ENCODE measurements at places on chromosomes 7 and 10.

- H3K27me3 ChIP-seq: peaks cover 16% of the 10 kb centered on the region
- H3K36me3 ChIP-seq: no peaks in the 10 kb centered on the region
- DNase-seq: peak; percentile 29
Observed at GRCh38 chr10:130742941-130743675, 568.4 kb downstream of the TCERG1L start.

GRCh38 chr10:83037653-83038052, 1101.7 kb upstream of the GHITM start:
- H3K4me3 ChIP-seq: no peak overlapping the region
- no peak overlapping the region for H3K27ac ChIP-seq
- no peak for DNase-seq
- no peaks in the 10 kb centered on the region for H3K4me1 ChIP-seq

GRCh38 chr10:121165276-121165675, 314.1 kb downstream of the WDR11 start:
- H3K4me1 ChIP-seq: peaks cover 21% of the 10 kb centered on the region
- H3K36me3 ChIP-seq: no peaks in the 10 kb centered on the region
- no peaks in the 10 kb centered on the region for H3K27me3 ChIP-seq
- H3K27ac ChIP-seq: no peak overlapping the region

DNA sequence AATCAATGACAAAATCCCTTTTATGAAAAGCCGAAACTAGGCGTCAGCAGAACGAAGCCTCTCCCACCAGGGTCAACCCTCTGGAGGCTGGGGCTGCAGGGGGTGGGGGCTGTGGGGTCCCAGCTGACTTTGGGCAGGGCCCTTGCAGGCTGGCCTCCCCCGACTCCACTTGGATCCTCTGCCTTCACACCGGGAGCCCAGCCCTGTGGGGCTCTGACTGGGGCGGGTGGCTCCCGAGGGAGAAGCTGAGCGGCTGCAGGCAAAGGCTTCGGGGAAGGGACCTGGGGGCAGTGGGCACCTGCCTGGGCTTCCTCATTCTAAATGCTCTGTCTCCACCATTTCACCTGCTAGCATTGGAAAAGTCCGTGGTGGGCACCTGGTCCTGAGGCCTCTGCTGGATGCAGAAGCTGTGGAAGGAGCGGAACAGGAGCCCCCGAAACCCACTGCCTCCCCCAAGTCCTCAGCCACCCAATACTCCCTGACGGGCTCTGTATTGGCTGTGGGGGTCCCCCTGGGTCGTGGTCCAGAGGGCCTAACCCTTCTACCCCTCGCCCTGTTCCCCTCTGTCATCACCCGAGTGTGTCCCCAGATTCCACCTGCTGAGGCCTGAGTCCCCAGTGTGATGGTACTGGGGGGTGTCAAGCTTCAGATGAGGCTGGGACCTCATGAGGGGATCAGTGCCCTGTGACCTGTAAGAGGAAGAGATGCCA, 108.6 kb downstream of the DNAJB6 start:
- no peak overlapping the region for H3K27ac ChIP-seq
- DNase-seq: peak; percentile 68
- no peaks in the 10 kb centered on the region for H3K4me1 ChIP-seq
- no peaks in the 10 kb centered on the region for H3K36me3 ChIP-seq

GRCh38 chr10:30553626-30554439, 75.7 kb downstream of the LYZL2 start:
- peak overlapping the region; percentile 26 for H3K4me3 ChIP-seq
- no peaks in the 10 kb centered on the region for H3K27me3 ChIP-seq
- peak; percentile 88 for DNase-seq
- H3K27ac ChIP-seq: peak overlapping the region; percentile 90
- peaks cover 7% of the 10 kb centered on the region for H3K4me1 ChIP-seq
- no peaks in the 10 kb centered on the region for H3K36me3 ChIP-seq

- no peak overlapping the region for H3K4me3 ChIP-seq
- no peaks in the 10 kb centered on the region for H3K4me1 ChIP-seq
- H3K27me3 ChIP-seq: no peaks in the 10 kb centered on the region
- no peaks in the 10 kb centered on the region for H3K36me3 ChIP-seq
- DNase-seq: no peak
- no peak overlapping the region for H3K27ac ChIP-seq
Observed at GRCh38 chr7:8913682-8914081, 480.3 kb downstream of the NXPH1 start.

DNA sequence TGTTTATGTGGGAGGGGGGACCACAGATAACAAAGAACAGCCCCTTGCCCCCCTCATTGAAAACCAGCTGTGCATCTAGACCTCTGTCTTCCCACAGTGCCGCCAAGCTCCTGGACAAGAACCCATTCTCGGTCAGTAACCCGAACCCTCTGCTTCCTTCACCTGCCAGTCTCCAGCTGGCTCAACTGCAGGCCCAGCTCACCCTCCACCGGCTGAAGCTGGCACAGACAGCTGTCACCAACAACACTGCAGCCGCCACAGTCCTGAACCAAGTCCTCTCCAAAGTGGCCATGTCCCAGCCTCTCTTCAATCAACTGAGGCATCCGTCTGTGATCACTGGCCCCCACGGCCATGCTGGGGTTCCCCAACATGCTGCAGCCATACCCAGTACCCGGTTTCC, 91.0 kb upstream of the PDCD4 start:
- H3K4me3 ChIP-seq: no peak overlapping the region
- no peaks in the 10 kb centered on the region for H3K36me3 ChIP-seq
- peaks cover 7% of the 10 kb centered on the region for H3K4me1 ChIP-seq
- DNase-seq: no peak
- no peaks in the 10 kb centered on the region for H3K27me3 ChIP-seq

- no peak for DNase-seq
- no peaks in the 10 kb centered on the region for H3K27me3 ChIP-seq
- H3K4me3 ChIP-seq: no peak overlapping the region
- H3K4me1 ChIP-seq: no peaks in the 10 kb centered on the region
Observed at GRCh38 chr10:15775513-15775912, 55.8 kb upstream of the ITGA8 start.

- no peak for DNase-seq
- H3K27ac ChIP-seq: no peak overlapping the region
- H3K4me3 ChIP-seq: no peak overlapping the region
- no peaks in the 10 kb centered on the region for H3K27me3 ChIP-seq
- H3K36me3 ChIP-seq: peaks cover 33% of the 10 kb centered on the region
- H3K4me1 ChIP-seq: no peaks in the 10 kb centered on the region
Observed at GRCh38 chr10:132654121-132654571, 116.6 kb downstream of the INPP5A start.

GRCh38 chr7:142488036-142488633, 230.3 kb upstream of the PRSS58 start:
- H3K27ac ChIP-seq: no peak overlapping the region
- no peaks in the 10 kb centered on the region for H3K36me3 ChIP-seq
- H3K27me3 ChIP-seq: no peaks in the 10 kb centered on the region
- DNase-seq: no peak
- H3K4me3 ChIP-seq: no peak overlapping the region

DNA sequence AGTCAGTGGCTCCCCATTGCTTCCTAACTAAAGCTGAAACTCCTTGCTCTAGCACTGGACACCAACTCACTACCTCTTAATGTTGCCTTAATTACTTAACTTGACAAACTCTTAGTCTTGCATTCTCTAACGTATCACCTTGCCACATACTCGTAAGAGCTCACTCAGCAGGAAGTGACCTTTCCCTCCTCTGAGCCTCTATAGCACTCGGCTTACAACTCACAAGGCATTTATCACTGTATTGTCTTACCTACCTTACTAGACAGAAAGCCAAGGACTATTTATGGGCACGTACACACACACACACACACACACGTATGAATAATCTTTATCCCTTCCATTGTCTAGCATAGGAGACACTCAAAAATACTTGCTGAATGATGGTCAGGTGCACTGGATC, 21.2 kb downstream of the CEP41 start:
- H3K27me3 ChIP-seq: no peaks in the 10 kb centered on the region
- no peak for DNase-seq
- H3K36me3 ChIP-seq: no peaks in the 10 kb centered on the region
- no peak overlapping the region for H3K27ac ChIP-seq
- no peaks in the 10 kb centered on the region for H3K4me1 ChIP-seq

DNA sequence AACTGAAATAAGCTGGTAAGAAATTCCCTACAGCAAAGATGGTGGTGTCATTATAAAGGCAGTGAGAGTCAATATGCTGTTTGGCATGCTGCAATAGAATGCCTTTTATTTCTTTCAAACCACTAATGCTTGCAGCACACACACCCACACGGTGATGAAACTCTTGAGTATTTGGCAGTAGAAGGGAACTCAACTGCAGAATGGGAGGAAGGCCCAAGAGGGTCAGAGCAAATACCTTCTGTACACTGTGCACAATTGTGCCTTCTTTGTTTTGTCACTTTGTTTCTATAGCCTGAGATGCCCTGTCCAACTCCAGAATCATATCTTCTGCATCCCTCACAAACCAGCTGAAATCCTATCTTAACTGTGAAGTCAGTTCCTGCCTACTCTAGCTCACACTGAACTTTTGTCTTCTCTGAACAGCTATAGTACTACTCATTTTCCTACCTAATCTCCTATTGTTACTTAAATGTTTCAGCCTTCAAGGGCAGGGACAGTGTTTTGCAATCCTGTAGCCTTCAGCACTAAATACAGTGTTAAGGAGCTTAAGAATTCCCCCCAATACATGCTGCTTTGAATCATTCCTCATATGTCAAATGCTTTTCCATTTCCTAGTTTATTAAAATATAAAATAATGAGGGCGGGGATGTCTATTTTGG, 22.2 kb downstream of the MMS19 start:
- peaks cover 19% of the 10 kb centered on the region for H3K4me1 ChIP-seq
- no peaks in the 10 kb centered on the region for H3K27me3 ChIP-seq
- H3K27ac ChIP-seq: no peak overlapping the region
- no peak for DNase-seq
- no peak overlapping the region for H3K4me3 ChIP-seq
- H3K36me3 ChIP-seq: peaks cover 97% of the 10 kb centered on the region

GRCh38 chr10:124578231-124579010, 116.8 kb downstream of the LHPP start:
- no peak overlapping the region for H3K27ac ChIP-seq
- H3K4me3 ChIP-seq: no peak overlapping the region
- peak; percentile 48 for DNase-seq
- H3K36me3 ChIP-seq: no peaks in the 10 kb centered on the region
- no peaks in the 10 kb centered on the region for H3K27me3 ChIP-seq
- H3K4me1 ChIP-seq: no peaks in the 10 kb centered on the region

DNA sequence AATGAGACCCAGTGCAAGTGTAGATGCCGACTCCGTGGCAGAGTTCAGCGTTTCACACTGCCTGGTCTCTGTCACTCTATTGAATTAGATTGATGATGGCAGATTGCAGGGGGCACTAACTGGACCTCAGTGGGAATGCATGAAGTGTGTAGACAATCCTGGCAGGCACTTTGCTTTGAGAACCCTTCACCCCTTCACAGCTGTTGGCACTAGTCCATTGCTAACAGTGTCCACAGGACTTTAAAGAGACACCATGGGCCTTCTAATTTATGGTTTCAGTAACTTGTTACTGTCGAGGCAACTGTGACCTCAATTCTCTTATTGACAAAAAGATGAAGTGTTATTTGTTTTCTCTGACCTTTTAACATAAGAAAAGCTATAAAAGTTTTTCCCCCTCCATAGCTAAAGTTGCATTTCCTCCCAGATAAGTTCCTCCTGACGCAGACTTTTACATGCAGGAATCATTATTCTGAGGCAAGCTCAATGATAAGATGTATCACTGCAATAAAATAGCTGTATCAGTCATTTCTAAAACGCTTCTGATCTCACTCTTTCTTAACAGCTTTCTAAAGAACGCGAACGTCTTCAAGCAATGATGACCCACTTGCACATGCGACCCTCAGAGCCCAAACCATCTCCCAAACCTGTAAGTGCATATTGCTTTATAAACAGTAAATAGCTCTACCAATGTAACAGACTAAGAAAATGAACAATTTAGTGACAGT, 238.9 kb downstream of the FOXP2 start:
- H3K36me3 ChIP-seq: peaks cover 3% of the 10 kb centered on the region
- H3K27ac ChIP-seq: no peak overlapping the region
- no peak overlapping the region for H3K4me3 ChIP-seq

DNA sequence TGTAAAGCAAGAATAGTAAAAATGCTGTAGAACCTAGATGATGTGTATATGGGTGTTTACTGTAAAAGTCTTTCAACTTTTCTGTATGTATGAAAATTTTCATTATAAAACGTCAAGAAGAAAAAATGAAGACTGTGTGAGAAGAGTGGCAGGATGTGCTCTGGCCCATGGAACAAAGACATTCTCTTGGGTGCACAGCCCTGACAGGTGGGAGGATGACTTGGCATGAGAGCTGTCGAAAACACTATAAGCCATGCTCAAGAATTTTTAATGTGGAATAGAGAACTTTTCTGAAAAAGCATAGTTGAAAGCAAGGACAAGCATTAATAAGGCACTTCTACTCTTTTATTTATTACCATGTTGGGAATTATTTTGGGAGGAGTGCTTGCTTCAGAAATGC, 184.1 kb upstream of the PRR15 start:
- peaks cover 3% of the 10 kb centered on the region for H3K4me1 ChIP-seq
- H3K36me3 ChIP-seq: no peaks in the 10 kb centered on the region
- peaks cover 10% of the 10 kb centered on the region for H3K27me3 ChIP-seq
- no peak overlapping the region for H3K4me3 ChIP-seq

DNA sequence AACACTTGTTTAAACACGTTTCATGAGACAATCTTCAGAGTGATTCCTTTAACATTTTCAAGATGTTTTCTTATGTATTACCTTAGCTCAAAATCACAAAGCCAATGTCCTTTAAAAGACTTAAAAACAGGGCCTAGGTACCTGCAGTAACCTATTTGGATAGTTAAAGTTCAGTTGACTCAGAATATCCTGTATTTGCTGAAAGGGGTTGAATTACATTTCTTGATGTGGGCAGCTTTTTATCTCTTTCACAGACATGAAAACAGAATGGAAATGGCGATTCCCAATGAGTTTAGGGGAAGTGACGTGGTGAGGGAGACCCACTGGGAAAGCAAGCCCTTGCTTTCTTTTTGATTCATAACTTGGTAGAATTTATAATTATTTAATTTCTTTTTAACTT, 324.4 kb upstream of the AOAH start:
- H3K4me3 ChIP-seq: no peak overlapping the region
- H3K27me3 ChIP-seq: no peaks in the 10 kb centered on the region
- no peaks in the 10 kb centered on the region for H3K36me3 ChIP-seq
- no peaks in the 10 kb centered on the region for H3K4me1 ChIP-seq

GRCh38 chr10:44300666-44301649, 83.9 kb downstream of the CXCL12 start:
- DNase-seq: no peak
- no peak overlapping the region for H3K27ac ChIP-seq
- no peaks in the 10 kb centered on the region for H3K27me3 ChIP-seq
- H3K4me1 ChIP-seq: peaks cover 14% of the 10 kb centered on the region
- H3K36me3 ChIP-seq: no peaks in the 10 kb centered on the region

- DNase-seq: no peak
- no peaks in the 10 kb centered on the region for H3K27me3 ChIP-seq
- no peak overlapping the region for H3K4me3 ChIP-seq
- H3K36me3 ChIP-seq: no peaks in the 10 kb centered on the region
- no peaks in the 10 kb centered on the region for H3K4me1 ChIP-seq
Observed at GRCh38 chr7:104410742-104411141, 82.3 kb downstream of the LHFPL3 start.

Measured in suprapubic skin (tissue), 4 donors.